ENCODE measurements at places on chromosomes 1 and 21.

- DNase-seq = no peak
Measured at GRCh38 chr1:226823643-226824042, 46.8 kb upstream of the PSEN2 start.

DNA sequence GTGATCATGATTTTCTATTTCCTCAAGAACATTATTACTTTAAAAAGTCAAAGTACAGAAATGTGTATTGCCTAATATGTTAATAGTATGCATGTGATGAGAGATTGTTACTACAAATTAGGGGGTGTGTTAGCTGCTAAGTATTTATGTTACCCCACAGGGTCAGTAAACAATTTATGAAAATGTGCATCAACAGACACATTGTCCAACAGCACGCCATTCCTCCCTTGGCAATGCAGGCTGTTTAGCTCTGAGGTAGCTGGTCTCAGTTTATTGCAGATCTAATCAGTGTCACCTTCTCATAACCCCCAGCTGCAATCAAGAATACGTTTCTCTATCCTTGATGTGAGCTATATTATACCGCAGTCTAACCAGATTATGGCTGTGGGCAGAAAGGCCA, 99.4 kb downstream of the TNR start:
- no peak for DNase-seq

DNA sequence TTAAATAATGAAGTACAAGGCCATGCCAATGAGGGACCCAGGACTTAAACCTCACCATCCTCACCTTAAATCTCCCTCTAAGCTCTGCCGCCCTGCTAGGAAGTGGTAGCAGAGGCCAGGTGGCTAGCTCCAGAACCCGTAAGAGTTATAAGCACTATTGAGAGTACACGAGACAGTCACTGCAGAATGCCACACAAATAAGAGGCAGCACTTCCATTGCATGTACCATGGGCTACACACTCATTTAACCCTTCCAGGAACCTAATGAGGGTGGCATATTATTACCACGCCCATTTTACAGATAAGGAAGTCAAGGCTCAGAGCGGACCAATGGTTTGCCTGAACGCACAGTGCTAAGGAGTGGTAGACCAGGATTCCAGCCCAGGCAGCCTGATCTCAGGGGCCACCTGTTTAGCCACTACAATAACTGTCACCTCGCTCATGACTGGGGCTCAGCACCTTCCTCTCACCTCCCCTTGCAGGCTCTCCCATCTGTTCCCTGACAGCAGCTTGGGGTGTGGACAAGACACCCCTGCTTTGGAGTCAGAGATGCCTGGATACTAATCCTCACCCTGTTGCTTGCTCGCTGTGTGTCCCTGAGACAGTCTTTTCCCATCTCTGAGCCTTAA, 54.8 kb upstream of the ID3 start:
- DNase-seq = no peak

DNA sequence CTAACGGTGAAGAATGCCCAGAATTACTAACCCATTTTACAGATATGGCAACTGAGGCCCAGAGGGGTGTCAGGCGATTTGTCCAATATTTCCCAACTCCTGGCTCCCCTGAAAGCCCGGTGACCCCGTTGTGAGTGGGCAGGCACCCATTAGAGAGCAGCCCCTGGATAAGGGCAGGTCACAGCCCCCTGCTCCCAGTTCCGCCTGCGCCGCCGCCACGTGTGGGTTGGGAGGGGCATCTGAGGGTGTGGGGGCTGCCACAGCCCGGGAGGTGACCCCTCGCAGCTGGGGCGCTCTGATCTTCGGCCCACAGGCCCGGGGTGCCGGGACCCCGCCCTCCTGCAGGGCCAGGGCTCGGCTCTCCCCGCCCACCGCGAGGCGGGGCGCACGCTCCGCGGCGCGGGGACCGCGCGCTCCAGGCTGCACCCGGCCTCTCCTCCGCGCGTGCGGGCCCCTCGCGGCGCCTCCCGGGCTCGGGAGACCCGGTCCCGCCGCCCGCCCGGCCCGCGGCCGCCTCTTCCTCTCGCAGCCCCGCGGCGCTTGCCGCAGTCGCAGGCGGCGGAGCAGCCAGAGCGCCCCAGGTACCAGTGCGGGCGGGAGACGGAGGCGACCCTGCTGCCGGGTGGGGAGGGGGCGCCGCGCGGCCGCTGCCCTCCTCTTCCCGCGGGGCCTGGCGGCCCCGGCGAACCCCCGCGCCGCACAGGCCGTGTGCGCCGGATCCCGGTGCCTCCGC, at the start of gene HTR6:
TSS of gene HTR6 (plus strand) at position 423 of the 733 bp plus-strand sequence. CDS start 879 bp downstream, outside the sequence.
- no peak for DNase-seq

DNA sequence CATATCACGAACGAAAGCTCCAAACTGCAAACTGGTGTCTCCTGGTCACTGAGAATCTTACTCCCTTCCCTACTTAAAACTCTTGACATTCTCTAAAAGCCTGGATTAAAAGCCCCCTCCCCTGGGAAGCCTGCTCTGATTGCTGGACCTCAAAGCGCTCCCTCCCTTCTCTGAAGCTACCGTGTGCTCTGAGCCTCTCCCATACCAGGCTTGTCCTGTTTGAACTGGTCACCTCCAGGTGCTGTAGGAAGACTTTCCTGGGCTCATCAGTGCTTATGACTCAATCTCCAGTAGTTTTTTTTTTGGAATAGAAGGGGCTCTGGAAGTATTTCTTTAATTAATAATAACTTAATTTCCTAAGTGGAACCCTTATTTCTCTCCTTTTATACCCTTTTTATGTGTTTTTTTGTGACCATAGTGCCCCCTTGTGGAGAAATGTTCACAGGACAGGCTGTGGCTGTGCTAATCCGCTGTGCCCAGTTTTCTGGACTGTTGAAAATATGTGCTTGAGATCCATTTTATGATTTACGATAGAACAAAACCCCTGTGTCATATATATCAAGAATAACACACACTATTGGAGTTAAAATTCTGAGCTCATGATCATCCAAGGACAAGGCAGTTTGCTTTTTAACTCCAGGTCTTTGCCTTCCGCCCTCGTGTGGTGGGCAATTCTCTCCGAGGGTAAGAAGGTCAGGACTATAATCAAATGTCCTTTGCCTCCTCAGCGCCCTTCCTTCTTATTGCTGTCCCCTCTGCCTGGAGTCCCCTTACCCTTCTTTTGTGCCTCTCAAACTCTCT, 16.9 kb downstream of the MTARC1 start:
- DNase-seq = no peak

DNA sequence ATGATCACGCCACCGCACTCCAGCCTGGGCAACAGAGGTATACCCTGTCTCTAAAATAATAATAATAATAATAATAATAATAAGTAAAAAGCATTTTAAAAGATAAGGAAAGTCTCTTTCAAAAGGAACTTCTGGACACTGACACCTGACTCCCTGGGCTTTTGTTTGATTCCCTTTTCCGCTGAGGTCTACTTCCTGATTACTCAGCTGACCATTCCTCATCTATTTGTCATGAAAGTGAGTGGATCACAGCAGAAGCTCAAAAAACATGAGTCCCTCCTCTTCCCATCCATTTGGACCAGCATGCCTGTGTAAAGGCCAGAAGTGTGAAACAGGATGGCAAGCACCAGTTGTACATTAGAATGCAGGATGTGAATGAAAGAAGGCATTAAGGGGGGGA, 61.1 kb upstream of the FBXO28 start:
- DNase-seq = no peak

DNA sequence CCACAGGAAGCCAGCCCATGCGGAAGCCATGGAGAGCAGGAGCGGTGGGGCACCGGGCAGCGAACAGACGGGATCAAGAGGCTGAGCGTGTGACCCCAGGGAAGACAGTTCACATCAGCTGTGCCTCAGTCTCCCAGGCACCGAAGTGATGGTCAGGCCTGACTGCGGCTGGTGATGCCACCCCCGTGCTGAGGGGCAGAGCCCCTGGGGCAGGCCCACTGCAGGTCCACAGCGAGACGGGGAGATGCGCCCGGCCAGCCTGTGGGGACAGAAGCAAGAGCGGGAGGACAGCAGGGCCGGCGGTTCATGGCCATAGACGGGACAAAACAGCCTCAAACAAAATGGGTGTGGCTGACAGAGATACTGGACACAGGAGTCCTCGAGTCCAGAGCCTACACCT, 93.8 kb downstream of the RIPK4 start:
- DNase-seq = no peak

- no peak for DNase-seq
Measured at GRCh38 chr21:27406300-27407009, 439.6 kb upstream of the ADAMTS5 start.

DNA sequence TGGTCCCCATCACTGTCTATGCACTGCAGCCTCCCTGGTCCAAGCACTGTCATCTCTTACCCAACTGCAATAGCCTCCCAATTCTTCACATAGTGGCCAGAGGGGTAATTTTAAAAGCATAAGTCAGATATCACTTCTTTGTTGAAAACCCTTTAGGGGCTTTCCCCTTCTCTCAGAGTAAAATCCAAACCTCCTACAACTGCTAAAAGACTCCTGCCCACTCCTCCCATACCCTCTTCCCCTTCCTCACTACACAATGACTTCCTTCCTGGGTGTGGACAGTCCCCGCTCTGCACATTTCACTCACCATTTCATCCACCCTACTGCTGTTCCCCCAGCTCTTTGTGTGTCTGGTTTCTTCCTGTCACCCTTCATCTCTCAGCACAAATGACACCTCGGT, 8.3 kb downstream of the MCOLN2 start:
- no peak for DNase-seq

- no peak for DNase-seq
Measured at GRCh38 chr1:226882631-226883409, 12.4 kb downstream of the PSEN2 start.

- DNase-seq = no peak
Measured at GRCh38 chr1:175851749-175852148, 108.4 kb upstream of the TNR start.

DNA sequence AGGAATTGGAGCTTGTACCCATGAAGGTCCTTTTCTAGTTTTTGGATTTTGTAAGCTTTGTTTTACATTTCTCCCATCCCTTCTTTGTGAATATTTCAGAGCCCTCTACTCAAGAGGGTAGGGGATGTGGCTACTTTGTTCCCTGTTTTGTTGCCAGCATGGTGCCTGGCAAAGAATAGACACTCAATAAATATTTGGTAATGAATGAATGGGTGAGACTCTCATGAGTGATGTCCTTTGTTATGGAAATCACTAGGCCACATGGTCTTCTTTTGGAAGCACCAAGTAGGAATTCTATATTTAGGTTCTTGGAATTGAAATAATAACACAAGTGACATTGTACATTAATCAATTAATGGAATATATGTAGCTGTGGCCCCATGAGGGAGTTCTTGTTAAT, 26.8 kb upstream of the ATP5PO start:
- DNase-seq = no peak

GRCh38 chr1:192516776-192517297, 58.7 kb upstream of the RGS1 start:
- DNase-seq = no peak

- no peak for DNase-seq
Measured at GRCh38 chr1:61186753-61187152, 104.4 kb downstream of the NFIA start.

GRCh38 chr1:162088281-162088969, 18.9 kb downstream of the NOS1AP start:
- no peak for DNase-seq

GRCh38 chr1:241532864-241533263, 686 bp downstream of the KMO start:
- DNase-seq = no peak

- no peak for DNase-seq
Measured at GRCh38 chr1:31295874-31296485, 608 bp downstream of the SNRNP40 start.

DNA sequence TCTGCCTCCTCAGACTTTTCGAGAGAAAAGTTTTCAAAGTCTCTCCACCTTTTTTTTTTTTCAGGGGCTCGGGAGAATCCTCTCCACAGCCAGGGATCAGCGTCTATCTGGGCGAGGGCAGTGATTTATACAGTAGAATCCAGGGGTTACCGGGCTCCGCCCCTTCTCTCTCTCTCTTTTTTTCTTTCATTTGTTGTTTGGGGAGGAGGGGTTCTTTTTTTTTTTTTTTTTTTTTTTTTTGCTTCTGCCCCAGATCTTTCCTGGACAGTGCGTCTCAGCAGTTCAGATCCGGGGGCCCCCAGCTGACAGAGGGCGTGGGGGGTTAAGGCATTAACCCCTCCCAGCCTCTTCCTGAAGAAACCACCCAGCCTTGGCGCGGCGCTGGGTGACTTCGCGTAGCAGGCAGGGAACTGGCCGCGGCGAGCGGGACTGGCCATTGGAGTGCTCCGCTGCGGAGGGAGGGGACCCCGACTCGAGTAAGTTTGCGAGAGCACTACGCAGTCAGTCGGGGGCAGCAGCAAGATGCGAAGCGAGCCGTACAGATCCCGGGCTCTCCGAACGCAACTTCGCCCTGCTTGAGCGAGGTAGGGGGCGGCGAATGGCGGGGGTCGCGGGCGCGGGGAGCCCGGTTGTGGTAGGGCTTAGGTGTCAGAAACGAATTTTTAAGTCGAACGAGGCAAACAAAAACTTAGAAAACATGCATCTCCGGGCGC, at the start of gene S1PR1:
TSS of gene S1PR1 (plus strand) at position 504 of the 713 bp plus-strand sequence. CDS start 1,966 bp downstream, outside the sequence.
- no peak for DNase-seq

- no peak for DNase-seq
Measured at GRCh38 chr1:151737026-151737425, 15.7 kb downstream of the RIIAD1 start.

DNA sequence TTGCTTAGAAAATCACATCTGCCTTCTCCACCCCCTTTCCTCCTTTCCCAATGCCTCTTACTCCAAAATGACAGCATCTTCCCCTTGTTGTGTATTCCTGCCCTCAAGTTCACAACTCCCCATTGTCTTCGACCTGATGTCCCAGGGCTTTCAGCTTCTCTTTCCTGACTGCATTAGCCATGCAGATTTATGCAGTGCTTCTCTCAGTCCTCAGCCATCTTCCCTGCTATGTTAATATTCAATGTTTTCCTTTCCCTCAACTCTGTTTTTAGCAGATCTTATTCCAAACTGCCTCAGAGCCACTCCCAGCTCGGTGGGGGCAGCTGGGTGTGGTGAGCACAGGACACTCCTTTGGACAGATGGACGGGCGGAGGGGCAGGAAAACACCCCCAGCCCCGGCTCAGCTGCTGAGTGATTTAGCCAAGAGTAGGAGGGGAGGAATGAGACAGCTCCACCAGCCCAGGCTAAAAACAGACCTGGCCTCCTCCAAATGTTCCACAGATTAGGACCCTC, 71.0 kb downstream of the CD2 start:
- DNase-seq = no peak

DNA sequence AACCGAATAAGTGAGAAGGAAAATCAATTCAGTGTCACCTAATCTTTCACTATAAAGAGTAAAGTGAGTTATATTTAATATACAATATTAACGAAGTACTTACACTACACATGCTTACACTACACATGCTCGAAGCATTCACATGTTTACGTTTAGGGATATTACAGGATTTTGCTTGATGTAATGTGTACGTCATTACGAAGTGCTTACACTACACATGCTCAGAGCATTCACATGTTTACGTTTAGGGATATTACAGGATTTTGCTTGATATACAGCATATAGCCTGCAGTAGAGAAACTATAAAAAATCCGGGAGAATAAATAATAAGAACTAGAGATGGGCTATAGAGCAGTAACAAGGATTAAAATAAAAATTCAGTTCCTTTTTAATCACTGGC, 538.8 kb upstream of the CXADR start:
- DNase-seq = no peak

GRCh38 chr1:216047811-216048572, 375.3 kb downstream of the USH2A start:
- no peak for DNase-seq
